Nucleus accumbens (tissue), 56 donors: ENCODE measurements at places on chromosomes 12 and 14.

DNA sequence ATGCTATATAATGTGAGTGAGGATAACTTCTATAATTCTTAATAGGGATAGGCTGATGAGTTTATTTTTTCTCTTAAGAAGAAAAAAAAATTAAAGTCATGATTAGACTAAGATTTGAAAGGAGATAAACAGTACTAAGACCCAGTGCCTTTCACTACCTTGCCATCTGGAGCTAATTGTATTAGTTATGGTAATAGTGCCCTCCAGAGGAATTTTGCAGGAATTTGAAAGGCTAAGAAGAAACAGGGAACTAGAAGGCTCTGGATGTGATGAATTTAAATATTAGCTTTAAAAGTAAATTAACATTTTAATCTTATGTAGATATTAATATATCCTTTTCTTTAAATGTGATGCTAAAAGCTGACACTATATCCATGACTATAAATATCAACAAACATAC lies 36.6 kb upstream of the PIK3C2G start:
- DNase-seq = no peak

- DNase-seq = no peak
Observed at GRCh38 chr12:77888611-77889010, 57.9 kb downstream of the NAV3 start.

DNA sequence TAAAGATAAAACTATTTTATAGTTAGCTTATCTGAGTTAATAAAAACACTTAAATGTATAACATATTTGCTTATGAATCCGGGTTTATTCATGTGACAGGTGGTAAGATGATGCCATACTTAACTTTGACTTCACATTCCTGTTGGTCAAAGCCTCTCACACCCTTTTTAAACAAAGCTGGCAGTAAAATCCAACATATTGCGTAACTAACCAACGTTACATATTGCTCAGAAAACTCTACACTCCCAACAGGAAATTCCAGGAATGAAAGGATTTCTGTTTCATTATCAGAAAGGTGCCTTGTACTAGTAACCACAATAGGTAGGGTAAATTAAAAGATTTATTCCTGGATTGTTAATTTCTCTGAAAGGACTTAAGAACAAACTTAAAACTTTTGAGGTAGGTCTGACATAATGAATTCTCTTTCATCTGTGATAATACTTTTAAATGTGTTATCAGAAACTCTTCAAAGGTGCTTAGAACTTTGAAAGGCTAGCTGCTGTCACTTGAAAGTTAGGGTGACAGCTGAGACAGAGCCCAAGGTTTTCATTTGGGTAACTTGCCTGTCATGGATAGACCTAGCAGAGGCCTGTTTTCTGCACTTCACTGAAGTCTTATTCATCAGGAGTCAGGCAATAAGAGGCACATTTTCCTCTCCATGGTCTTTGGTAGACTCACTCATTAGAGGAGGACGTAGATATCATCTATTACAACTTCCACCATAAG lies 23.8 kb upstream of the CATSPERB start:
- DNase-seq = no peak

DNA sequence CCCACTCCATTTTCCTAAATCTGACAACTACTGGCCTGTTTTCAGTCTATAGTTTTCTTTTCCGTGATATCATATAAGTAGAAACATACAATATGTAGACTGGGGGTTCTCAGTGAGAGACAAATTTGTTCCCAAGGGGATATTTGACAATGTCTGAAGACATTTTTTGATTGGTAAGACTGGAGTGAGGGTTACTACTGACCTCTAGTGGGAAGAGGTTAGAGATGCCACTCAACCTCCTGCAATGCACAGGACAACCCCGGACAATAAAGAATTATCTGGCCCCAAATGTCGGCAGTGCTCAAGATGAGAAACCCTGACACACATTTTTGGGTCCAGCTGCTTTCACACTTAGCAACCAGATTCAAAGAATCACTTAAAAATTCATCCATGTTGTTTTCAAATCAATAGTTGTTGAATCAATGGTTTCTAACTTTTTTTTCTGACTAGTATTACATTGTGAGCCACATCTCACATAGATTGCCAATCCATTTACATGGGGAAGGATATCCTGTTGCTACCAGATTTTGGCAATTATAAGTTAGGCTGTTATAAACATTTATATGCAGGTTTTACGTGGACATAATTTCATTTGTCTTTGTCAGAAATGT lies 307.1 kb downstream of the RPL10L start:
- no peak for DNase-seq

DNA sequence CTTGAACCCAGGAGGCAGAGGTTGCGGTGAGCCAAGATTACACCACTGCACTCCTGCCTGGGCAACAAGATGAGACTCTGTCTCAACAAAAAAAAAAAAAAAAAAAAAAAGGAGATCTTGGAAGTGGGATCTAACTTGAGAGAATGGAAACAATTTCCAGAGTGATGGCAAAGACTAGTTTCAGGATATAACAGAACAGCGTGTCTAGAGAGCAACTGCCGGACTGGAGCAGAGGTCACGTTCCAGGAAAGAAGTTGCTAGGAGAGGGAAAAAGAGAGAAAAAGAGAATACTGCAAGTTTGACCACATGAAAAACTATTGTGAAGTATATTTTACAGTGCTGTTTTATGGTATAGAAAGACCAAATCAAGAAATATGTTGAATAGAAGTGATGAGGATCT lies 118.0 kb downstream of the MON2 start:
- DNase-seq = no peak

GRCh38 chr12:116455540-116456329 lies 103.4 kb upstream of the MAP1LC3B2 start:
- no peak for DNase-seq

DNA sequence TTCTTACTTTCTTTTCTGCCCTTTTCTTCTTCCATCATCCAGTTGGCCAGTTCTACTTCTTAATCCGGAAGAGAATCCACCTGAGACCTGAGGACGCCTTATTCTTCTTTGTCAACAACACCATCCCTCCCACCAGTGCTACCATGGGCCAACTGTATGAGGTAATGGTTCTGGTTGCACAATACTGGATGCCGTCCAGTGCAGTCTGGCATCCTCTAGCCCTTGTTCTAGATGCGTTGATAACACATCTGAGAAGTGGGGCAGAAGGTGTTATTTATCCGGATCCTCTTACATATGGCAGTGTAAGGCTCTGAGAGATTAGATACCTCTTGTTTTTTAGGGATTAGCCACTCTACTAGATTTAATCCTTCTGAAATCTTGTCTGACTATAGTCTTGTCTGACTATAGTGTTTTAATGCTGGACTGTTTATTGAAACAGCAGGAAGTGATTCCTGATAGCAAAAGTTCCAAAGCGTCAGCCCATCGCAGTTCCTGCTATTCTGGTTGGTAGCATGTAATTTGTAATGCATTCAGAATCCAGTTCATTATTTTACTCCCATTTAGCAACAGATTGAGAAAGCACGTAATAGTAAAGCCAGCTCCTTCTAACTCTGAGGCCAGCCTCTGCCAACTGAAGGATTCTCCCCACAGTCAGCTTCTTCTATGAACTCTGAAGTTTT lies 7.9 kb downstream of the GABARAPL1 start:
- DNase-seq = no peak

GRCh38 chr14:104135904-104136471 lies 2.4 kb upstream of the KIF26A start:
- no peak for DNase-seq

GRCh38 chr14:28966416-28967233 lies 200.0 kb downstream of the FOXG1 start:
- no peak for DNase-seq

DNA sequence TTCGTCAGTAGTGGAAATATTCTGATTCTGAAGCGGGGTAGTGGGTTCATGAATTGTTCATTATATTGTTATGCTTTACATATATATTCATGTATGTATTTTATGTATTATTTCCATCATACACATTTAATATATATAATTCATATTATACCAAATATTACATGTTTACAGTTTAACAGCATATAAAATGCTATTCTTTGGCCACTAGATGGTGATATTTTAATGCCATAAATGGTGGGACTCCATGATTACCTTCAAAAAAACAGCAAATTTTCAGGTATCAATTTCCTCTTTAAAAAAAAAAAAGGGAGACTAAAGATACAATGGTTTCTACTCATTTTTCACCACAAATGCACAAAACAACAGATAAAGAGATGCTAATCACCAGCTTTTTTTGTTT lies 41.0 kb downstream of the BDKRB1 start:
- DNase-seq = no peak

- DNase-seq = no peak
Observed at GRCh38 chr12:75884465-75884985, 147.1 kb downstream of the PHLDA1 start.

- DNase-seq = no peak
Observed at GRCh38 chr12:16307856-16308475, 30.5 kb upstream of the SLC15A5 start.

DNA sequence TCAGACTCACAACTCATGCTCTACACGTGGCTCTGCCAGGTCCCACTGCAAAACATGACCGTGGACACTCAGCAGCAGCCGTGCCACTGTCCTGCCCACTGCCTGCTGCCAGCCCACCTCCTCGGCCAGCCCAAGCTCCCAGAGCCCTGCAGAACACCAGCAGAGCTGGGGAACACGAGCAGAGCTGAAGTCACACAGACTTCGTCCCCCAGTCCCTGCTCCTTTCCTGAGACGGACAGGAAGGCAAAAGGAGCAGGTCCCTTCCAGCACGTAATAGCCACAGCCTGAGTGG lies 152.1 kb downstream of the DPF3 start:
- no peak for DNase-seq

- no peak for DNase-seq
Observed at GRCh38 chr12:51863363-51863932, 14.9 kb upstream of the FIGNL2 start.

DNA sequence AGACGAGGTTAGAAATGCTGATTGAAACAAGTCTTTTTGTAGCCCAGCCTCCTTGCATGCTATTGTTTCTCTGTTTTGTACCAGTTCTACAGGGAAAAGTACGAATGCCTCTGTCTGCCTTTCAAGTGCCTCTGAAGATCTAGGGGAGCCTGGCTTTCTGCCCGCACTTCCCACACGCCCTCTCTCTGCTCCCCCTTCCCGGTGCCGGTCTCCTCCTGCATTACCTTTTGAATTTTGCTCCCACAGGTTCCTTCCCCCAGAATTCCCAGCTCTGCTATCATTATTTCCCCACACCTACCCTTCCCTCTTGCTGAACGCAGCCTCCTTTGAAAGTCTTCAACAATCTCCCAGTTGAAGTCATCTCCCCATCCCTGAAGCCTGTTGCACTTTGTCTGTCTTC lies 689.7 kb downstream of the BCL11B start:
- no peak for DNase-seq
